H1 (cell line): ENCODE measurements at places on chromosomes 5 and 9. TPM values are rescaled to one million over a fixed set of nuclear protein-coding genes. Genes with fewer than 3 reads are reported as not detected.

GRCh38 chr5:72369301-72369700 lies 49.1 kb downstream of the PTCD2 start:
- H3K27ac ChIP-seq = no peak overlapping the region
- DNase-seq = no peak
- H3K4me1 ChIP-seq = no peaks in the 10 kb centered on the region

DNA sequence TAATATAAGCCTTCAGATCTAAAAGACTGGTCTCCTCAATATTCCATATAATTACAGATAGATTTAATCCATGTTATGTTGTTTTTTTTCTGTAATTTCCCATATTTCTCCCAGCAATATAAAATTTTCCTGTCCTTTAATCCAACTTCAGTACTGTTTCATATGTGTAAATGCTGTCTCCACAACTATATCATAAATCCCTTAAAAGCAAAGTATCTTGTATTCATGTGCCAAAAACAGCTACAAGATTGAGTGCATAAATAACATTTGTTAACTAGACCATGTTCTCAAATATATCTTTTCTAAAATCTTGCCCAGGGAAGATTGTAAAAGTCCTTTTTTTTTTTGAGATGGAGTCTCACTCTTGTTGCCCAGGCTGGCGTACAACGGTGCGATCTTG lies 35.0 kb upstream of the PDCL start:
- peaks cover 47% of the 10 kb centered on the region for H3K36me3 ChIP-seq
- DNase-seq = no peak
- no peaks in the 10 kb centered on the region for H3K27me3 ChIP-seq
- H3K4me1 ChIP-seq = no peaks in the 10 kb centered on the region

- H3K27ac ChIP-seq = no peak overlapping the region
- no peak overlapping the region for H3K4me3 ChIP-seq
- no peaks in the 10 kb centered on the region; the same call in 1 of the 2 replicates for H3K36me3 ChIP-seq
- no peaks in the 10 kb centered on the region for H3K27me3 ChIP-seq
- no peak for DNase-seq
These were observed 17.1 kb downstream of the TRMO start for GRCh38 chr9:97905228-97905627.

- DNase-seq = no peak
- H3K27ac ChIP-seq = no peak overlapping the region
- H3K36me3 ChIP-seq = no peaks in the 10 kb centered on the region
- no peaks in the 10 kb centered on the region for H3K4me1 ChIP-seq
These were observed 70.8 kb upstream of the GPR151 start for GRCh38 chr5:146586752-146587151.

DNA sequence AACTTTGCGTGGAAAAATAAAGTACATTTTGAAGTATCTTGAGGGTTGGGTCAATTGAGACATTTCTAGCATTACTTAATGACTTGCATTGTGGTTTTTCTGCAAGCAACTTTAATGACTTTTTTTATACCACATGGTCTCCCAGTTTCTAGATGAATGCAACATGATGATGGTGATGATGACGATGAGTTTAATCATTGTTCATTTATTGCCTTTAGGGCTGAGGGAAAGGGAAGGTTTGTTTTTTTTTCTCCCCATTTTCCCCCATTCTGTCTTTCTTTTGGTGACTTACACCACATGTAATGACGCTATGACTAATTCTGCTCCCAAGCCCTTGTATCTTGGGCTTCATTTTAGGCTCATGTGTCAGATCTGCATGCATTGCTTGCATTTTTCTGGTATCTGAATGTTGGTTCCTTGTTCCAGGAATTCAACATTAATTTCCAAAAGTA lies 57.7 kb upstream of the NXNL2 start:
- no peak overlapping the region for H3K4me3 ChIP-seq
- no peak overlapping the region for H3K27ac ChIP-seq
- H3K4me1 ChIP-seq = no peaks in the 10 kb centered on the region; the same call in 1 of the 2 replicates
- no peak for DNase-seq
- H3K27me3 ChIP-seq = no peaks in the 10 kb centered on the region

DNA sequence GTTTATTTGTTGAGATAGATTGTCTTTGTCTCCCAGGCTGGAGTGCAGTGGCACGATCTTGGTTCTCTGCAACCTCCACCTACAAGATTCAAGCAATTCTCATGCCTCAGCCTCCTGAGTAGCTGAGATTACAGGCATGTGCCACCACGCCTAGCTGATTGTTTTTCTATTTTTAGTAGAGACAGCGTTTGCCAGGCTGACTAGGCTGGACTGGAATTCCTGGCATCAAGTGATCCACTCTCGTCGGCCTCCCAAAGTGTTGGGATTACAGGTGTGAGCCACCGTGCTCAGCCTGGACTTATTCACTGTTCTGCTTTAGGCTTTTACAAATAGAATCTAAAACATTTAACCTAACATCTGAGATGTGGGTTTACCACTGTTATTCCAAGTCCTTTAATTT lies 91.3 kb downstream of the COMMD10 start:
- no peak for DNase-seq
- no peak overlapping the region for H3K4me3 ChIP-seq
- H3K4me1 ChIP-seq = no peaks in the 10 kb centered on the region
- H3K27ac ChIP-seq = no peak overlapping the region
- no peaks in the 10 kb centered on the region for H3K27me3 ChIP-seq

DNA sequence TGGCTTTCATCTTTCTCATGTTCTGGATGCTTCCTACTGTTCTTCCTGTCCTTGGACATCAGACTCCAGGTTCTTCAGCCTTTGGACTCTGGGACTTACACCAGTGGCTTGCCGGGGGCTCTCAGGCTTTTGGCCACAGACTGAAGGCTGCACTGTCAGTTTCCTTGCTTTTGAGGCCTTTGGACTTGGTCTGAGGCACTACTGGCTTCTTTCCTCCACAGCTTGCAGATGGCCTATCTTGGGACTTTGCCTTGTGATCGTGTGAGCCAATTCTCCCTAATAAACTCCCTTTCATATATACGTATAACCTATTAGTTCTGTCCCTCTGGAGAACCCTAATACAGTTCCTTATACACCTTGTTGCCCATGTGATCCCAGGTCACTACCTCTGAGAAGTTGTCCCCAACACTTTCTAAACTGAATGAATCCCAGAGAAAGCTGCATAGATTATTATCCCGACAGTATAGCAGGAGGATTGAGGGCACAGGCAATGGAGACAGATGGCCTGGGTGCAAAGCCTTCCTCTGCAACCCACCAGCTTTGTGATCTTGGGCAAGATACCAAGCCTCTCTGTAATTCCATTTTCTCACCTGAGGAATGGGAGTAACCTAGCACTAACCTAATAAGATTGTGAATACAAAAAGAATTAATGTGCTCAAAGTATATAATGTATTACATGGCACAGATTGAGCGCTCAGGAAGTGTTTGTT lies 449.6 kb upstream of the BRINP1 start:
- DNase-seq = no peak
- no peak overlapping the region for H3K4me3 ChIP-seq
- H3K36me3 ChIP-seq = no peaks in the 10 kb centered on the region; the same call in 1 of the 2 replicates
- no peak overlapping the region for H3K27ac ChIP-seq

- no peaks in the 10 kb centered on the region for H3K36me3 ChIP-seq
- no peak overlapping the region for H3K4me3 ChIP-seq
- no peak overlapping the region for H3K27ac ChIP-seq
- H3K27me3 ChIP-seq = no peaks in the 10 kb centered on the region
- no peak for DNase-seq
- no peaks in the 10 kb centered on the region for H3K4me1 ChIP-seq
These were observed 62.5 kb upstream of the C5orf46 start for GRCh38 chr5:147968855-147969254.

MYMK gene
- not detected in 2 replicates for total RNA-seq

GRCh38 chr9:127518091-127518856 lies 67.0 kb downstream of the LRSAM1 start:
- H3K27me3 ChIP-seq = no peaks in the 10 kb centered on the region
- H3K27ac ChIP-seq = no peak overlapping the region
- no peak for DNase-seq
- H3K36me3 ChIP-seq = peaks cover 21% of the 10 kb centered on the region
- H3K4me1 ChIP-seq = peaks cover 2% of the 10 kb centered on the region

- H3K36me3 ChIP-seq = no peaks in the 10 kb centered on the region
- no peak overlapping the region for H3K4me3 ChIP-seq
- no peak for DNase-seq
- no peaks in the 10 kb centered on the region for H3K4me1 ChIP-seq
- H3K27ac ChIP-seq = no peak overlapping the region
- no peaks in the 10 kb centered on the region for H3K27me3 ChIP-seq
These were observed 485.6 kb downstream of the ZSWIM6 start for GRCh38 chr5:61817472-61818326.

DNA sequence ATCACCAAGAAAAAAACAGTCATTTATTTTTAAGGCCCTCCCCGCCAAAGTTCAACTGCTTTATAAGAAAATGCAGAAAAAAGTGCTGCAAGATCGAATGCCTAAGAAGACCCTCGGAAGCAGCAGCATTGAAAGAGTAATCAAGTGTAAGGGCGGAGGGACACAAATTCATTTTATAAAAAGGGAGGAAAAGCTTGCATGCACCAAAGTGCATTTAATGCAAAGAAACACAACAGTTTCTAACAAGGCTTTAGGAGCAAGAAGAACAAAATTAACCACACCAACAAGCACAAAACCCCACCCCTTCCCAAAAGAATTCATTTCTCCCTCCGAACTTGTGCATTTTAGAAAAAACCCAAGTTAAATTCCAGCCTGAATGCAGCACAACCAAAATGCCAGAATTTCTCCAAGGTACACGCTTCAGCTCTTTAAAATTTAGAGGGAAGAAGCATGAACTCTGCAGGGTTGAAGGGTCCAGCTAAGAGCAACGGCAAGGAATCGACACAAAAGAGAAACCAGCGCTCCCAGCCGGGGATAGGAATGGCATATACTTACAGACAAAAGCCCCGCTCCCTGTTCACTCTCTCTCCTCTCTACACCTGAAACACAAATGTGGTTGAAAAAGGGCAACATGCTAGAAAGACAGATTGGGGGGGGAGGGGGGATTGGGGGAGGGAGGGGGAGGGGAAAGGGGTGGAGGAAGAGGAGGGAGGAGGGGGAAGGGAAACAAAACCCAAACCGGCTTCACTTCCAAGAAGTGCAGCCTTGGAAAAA lies at the start of gene NREP:
TSS of gene NREP (minus strand) at position 614 of the 774 bp plus-strand sequence. CDS start 1,422 bp downstream, outside the sequence.
- no peaks in the 10 kb centered on the region; the same call in 1 of the 2 replicates for H3K36me3 ChIP-seq
- no peaks in the 10 kb centered on the region for H3K27me3 ChIP-seq
- peak within 1 kb of the TSS; percentile 83 for H3K4me3 ChIP-seq
- H3K4me1 ChIP-seq = no peaks in the 10 kb centered on the region; the same call in 1 of the 2 replicates
- DNase-seq = no peak

- H3K4me1 ChIP-seq = no peaks in the 10 kb centered on the region
- H3K27ac ChIP-seq = no peak overlapping the region
- H3K36me3 ChIP-seq = no peaks in the 10 kb centered on the region
- no peaks in the 10 kb centered on the region for H3K27me3 ChIP-seq
- H3K4me3 ChIP-seq = no peak overlapping the region
These were observed 595.4 kb downstream of the IRX1 start for GRCh38 chr5:4191041-4191440.

- H3K4me3 ChIP-seq = no peak overlapping the region; the same call in 1 of the 2 replicates
- no peaks in the 10 kb centered on the region for H3K4me1 ChIP-seq
- no peaks in the 10 kb centered on the region for H3K27me3 ChIP-seq
- H3K36me3 ChIP-seq = no peaks in the 10 kb centered on the region
- DNase-seq = no peak
- H3K27ac ChIP-seq = no peak overlapping the region
These were observed 34.0 kb upstream of the ZNF484 start for GRCh38 chr9:92911511-92912475.

DNA sequence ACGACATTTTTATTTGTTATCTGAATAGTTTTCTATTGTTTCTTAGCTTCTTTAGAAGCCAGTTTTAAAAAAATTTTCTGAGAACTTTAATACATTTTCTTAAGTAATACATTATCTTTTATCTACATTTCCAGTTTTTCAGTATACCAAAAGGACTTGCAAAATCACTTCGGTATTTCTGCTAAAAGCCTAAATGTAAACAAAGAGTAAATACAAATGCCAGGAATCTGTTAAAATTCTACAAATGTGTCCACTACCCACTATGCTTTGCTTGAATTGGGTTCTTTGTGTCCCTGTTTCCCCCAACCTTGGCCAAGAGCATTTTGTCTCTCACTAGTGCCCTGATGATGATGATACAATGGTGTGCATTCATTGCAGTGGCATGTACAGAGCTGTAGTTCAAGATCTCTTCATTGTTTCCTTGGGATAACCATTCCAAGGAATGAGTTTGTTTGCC lies 611.2 kb downstream of the NR2F1-AS1 start:
- H3K4me3 ChIP-seq = no peak overlapping the region
- H3K36me3 ChIP-seq = no peaks in the 10 kb centered on the region
- no peak overlapping the region for H3K27ac ChIP-seq
- no peaks in the 10 kb centered on the region for H3K27me3 ChIP-seq

IFNA13 gene
- not detected in 2 replicates for total RNA-seq

WNT8A gene
- 0.27 TPM in 1 of 2 replicates, not detected in the other for total RNA-seq

GPR151 gene
- not detected in 2 replicates for total RNA-seq

DNA sequence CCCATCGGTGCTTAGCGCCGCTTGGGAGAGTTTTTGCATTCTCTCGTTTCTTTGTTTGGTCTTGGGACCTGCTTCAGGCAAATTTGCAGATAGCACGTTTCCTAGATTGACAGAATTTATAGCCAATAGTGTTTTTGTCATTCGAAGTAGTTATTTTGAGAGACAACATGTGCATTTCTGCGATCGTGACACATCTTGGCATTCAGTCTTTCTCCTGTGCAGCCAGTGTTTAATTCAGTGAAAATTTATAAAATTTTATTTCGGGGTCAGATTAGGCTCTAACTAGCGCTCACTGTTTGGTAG lies 830 bp downstream of the PRRC1 start:
- peak overlapping the region; percentile 99 for H3K4me3 ChIP-seq
- H3K4me1 ChIP-seq = no peaks in the 10 kb centered on the region
- peak overlapping the region; percentile 89 for H3K27ac ChIP-seq

GRCh38 chr9:75378036-75378435 lies 289.7 kb downstream of the OSTF1 start:
- H3K27ac ChIP-seq = no peak overlapping the region
- no peaks in the 10 kb centered on the region for H3K27me3 ChIP-seq
- H3K4me1 ChIP-seq = no peaks in the 10 kb centered on the region
- H3K4me3 ChIP-seq = no peak overlapping the region

- H3K27me3 ChIP-seq = no peaks in the 10 kb centered on the region
- no peak overlapping the region for H3K4me3 ChIP-seq
- no peak for DNase-seq
- no peak overlapping the region for H3K27ac ChIP-seq
- H3K36me3 ChIP-seq = no peaks in the 10 kb centered on the region
- H3K4me1 ChIP-seq = no peaks in the 10 kb centered on the region
These were observed 244.4 kb downstream of the DEPDC1B start for GRCh38 chr5:60455589-60455988.

GRCh38 chr9:136206602-136207275 lies 1.8 kb upstream of the LHX3 start:
- no peak overlapping the region for H3K27ac ChIP-seq
- H3K27me3 ChIP-seq = peaks cover 42% of the 10 kb centered on the region
- H3K4me1 ChIP-seq = peaks cover 4% of the 10 kb centered on the region
- DNase-seq = no peak
- no peak overlapping the region for H3K4me3 ChIP-seq

GRCh38 chr5:156647034-156647451 lies 203.1 kb upstream of the PPP1R2B start:
- no peaks in the 10 kb centered on the region for H3K4me1 ChIP-seq
- no peak overlapping the region for H3K27ac ChIP-seq
- no peaks in the 10 kb centered on the region for H3K27me3 ChIP-seq
- no peak overlapping the region for H3K4me3 ChIP-seq
- DNase-seq = no peak

OTP gene
- total RNA-seq = not detected in 2 replicates

GRCh38 chr5:86461169-86461956 lies 156.4 kb upstream of the COX7C start:
- H3K27ac ChIP-seq = no peak overlapping the region
- H3K27me3 ChIP-seq = no peaks in the 10 kb centered on the region
- no peak overlapping the region for H3K4me3 ChIP-seq
- no peaks in the 10 kb centered on the region for H3K4me1 ChIP-seq
